ENCODE measurements at places on chromosomes 1 and 21. TPM values are rescaled to one million over a fixed set of nuclear protein-coding genes. Genes with fewer than 3 reads are reported as not detected.

TCHHL1 gene
- polyA plus RNA-seq = not detected

DISC1 gene
- polyA plus RNA-seq = not detected

OR2T29 gene
- polyA plus RNA-seq = not detected

PUM1 gene
- 105 TPM for polyA plus RNA-seq

CNKSR1 gene
- not detected for polyA plus RNA-seq

CHI3L2 gene
- 36.2 TPM for polyA plus RNA-seq

HHIPL2 gene
- not detected for polyA plus RNA-seq

DYNLT4 gene
- polyA plus RNA-seq = not detected

FCGR2B gene
- polyA plus RNA-seq = 1.9 TPM

RIPPLY3 gene
- polyA plus RNA-seq = not detected

GJB4 gene
- not detected for polyA plus RNA-seq

RNF186 gene
- polyA plus RNA-seq = not detected

FAM72D gene
- not detected for polyA plus RNA-seq

FMO1 gene
- not detected for polyA plus RNA-seq

MYBPH gene
- polyA plus RNA-seq = not detected

TMEM39B gene
- polyA plus RNA-seq = 2.0 TPM

EFNA3 gene
- polyA plus RNA-seq = 0.94 TPM

SPRR2E gene
- polyA plus RNA-seq = not detected

CCDC190 gene
- not detected for polyA plus RNA-seq

OR2AK2 gene
- not detected for polyA plus RNA-seq

PTPRC gene
- 1,080 TPM for polyA plus RNA-seq

FALEC gene
- not detected for polyA plus RNA-seq

AMY2B gene
- polyA plus RNA-seq = 1.5 TPM

GJA9 gene
- polyA plus RNA-seq = not detected

MROH9 gene
- not detected for polyA plus RNA-seq

KRTAP27-1 gene
- polyA plus RNA-seq = not detected

CFHR4 gene
- not detected for polyA plus RNA-seq

RGS1 gene
- polyA plus RNA-seq = 35.5 TPM

CELSR2 gene
- 0.17 TPM for polyA plus RNA-seq

ACTL8 gene
- polyA plus RNA-seq = not detected

C2CD2 gene
- 2.1 TPM for polyA plus RNA-seq

NSL1 gene
- polyA plus RNA-seq = 70.6 TPM

HCRTR1 gene
- polyA plus RNA-seq = not detected

ANKRD35 gene
- polyA plus RNA-seq = 0.93 TPM

RALGPS2 gene
- polyA plus RNA-seq = 7.2 TPM

CFHR2 gene
- not detected for polyA plus RNA-seq

B4GALT2 gene
- 0.59 TPM for polyA plus RNA-seq

CFAP74 gene
- not detected for polyA plus RNA-seq
